Midbrain (tissue), 1 donor: ENCODE measurements at places on chromosomes 6 and 20.

DNA sequence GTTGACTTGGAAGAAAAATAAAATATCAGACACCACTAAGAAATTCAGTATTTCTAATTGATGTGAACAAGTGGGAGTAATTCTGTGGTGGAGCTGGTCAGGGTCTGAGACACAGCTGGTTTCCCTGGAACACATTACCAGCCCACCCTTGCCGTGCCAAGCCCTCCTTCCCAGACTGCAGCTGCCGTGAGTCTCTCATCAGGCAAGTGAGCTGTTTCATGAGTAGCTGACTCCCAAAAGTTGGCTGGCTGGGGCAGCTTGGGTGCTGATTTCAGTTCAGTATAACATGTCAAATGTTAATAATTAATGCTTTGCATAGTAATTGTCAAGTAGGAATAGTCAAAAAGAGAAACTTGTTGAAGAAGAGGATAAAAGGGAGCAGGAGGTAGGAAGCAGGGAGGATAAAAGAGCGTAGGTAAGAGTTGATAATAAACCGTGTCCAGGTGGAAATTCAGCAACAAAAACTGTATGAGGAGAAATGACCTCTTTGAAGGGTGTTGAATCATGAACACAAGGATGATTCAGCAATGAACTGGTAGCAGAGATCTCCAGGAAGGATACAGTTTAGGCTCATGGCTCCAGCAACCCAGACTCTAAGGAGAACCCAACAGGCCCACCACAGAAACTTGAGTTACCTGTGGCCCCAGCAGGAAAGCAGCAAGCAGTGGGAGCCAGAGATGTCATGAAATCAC, 110.9 kb upstream of the SSTR4 start:
- no peak for DNase-seq

DNA sequence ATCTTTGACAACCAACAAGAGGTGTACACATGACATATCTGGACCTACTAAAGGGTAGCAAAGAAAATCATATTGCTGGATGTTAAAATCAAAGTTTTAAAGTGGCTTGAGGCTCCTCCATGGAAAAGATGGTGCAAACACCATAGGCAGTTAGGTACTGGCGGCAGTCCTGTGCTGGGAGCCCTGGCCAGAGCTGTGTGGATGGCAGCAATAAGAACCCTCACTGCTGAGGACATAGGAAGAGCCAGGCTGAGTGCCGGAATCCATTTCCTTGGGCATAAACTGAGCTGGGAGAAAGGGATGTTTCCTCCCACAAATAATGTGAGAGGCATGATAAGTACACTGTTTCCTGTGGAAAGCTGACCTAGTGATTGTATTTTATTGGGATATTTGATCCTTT, 89.9 kb downstream of the ARID1B start:
- no peak for DNase-seq

DNA sequence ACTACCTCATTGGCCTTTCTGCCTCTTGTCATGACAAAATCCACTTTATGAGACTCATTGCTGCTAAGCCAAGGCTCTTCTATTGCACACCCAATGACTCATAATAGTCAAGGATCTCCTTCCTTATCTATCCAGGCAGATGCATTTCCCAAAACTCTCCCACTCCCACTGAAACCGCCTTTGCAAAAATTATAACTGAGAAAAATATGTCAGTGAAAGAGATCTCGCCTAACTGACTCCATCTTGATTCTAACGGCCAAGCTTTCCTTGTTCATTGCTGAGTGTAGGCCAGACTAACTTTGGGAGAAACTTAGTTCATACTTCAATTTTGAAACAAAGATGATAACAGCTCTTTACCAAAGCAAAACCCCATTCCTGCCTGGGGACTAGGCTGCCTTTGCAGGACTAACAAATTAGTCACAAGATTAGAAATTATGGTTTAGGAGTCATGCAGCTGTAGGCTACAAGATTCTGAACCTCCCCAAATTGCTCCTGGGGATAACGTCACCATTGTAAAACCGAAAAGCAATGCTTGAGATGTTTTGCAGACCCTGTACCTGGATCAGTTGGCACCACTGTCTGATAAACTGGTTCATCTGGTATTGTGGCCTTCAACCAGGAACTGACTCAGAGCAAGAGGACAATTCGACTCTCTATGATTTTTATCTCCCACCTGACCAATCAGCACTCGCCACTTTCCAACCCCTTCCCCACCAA, 47.1 kb downstream of the HAO1 start:
- DNase-seq: no peak

GRCh38 chr20:39751557-39752137, 789.5 kb downstream of the DHX35 start:
- no peak for DNase-seq

- DNase-seq: no peak
Measured at GRCh38 chr6:106162921-106163320, 76.8 kb downstream of the PRDM1 start.

GRCh38 chr20:50120935-50121693, 8.2 kb upstream of the UBE2V1 start:
- peak; percentile 75 for DNase-seq

DNA sequence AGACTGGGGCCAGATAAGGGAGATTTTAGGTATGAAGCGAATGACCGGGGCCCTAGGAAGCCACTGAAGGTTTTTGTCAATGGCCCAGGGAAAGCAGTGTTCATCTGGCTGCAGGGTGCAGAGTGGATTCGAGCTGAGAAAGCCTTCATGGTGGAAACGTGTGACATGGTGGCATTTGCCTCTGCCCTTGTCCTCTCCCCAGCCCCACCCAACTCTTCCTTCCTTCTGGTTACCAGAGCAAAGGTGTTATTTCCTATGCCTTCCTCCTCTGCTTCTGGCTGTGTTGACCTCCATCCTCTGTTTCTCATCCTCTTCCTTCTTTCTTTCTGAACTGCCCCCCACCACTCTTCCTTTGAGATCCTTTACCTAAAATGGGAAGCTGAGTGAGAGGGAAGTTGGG, 195.1 kb upstream of the SUPT3H start:
- no peak for DNase-seq

DNA sequence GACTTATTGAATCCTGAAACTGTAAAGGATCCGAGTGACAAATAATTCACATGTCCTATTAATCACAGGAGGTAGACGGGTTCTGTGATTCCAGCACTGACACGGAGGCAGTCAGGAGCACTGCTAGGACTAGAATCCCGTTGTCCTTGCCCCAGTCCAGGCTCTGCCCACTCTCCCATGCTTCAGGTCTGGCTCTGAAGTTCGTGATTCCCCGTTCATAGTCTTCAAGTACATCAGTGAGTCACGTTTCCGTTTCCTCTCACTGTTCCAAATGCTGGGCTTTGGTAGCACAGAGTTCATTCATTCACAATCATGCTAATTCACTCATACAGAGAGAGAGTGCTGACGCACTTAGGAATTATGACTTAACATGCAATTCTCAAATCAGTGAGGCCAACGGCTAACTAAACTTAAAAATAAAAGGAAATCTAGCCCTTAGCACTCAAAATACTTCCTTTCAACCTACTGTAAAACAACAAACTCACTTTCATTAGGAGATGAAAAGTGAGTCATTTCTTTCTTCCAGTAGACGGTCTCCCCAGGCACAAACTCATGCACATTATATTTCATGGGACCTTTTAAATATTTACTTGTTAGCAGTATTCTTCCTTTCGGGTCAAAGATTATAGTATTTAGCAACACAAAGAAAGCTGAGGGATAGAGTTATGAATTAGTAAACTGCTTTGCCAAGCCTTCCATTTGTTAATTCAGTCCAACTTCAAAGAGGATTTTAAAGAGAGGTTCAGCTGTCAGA, 94.0 kb upstream of the NHSL1 start:
- no peak for DNase-seq

DNA sequence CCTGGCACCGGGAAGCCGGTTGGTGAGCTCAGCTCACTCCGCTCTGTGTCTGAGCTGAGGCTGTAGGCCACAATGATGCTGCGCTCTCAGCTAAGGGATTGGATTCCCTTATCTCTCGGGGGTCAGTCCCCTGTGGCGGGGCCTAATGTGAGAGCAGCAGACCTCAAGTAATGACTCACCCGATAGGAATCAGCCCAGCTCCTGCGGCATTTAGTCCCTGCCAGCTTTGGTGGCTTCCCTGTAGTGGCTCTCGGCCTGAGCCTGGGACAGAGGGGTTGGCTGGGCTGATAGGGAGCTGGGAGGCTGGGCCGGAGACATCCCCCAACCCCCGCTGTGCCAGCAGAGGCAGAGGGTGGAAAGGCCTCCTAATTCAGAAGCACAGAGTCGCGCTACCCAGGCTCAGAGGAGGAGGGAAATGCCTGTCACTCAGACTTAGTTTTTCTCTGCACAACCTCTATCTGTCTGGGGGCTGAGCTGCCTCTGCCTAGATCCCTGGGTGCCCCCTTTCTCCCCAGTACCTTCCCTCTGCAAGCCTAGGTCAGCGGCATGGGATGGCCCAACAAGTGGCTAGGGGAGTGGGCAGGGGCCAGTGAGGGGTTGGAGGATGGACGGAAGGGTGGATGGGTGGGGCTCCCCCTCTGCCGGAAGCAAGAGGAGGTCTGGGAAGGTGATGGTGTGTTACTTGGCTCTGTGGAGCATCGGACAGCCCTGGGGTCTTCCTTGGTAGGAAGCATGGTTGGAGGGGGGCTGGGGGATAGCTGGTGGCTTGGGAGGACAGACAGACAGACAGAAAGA, 92.2 kb downstream of the CDH22 start:
- DNase-seq: no peak

- DNase-seq: no peak
Measured at GRCh38 chr6:63864061-63864460, 228.5 kb downstream of the PHF3 start.

DNA sequence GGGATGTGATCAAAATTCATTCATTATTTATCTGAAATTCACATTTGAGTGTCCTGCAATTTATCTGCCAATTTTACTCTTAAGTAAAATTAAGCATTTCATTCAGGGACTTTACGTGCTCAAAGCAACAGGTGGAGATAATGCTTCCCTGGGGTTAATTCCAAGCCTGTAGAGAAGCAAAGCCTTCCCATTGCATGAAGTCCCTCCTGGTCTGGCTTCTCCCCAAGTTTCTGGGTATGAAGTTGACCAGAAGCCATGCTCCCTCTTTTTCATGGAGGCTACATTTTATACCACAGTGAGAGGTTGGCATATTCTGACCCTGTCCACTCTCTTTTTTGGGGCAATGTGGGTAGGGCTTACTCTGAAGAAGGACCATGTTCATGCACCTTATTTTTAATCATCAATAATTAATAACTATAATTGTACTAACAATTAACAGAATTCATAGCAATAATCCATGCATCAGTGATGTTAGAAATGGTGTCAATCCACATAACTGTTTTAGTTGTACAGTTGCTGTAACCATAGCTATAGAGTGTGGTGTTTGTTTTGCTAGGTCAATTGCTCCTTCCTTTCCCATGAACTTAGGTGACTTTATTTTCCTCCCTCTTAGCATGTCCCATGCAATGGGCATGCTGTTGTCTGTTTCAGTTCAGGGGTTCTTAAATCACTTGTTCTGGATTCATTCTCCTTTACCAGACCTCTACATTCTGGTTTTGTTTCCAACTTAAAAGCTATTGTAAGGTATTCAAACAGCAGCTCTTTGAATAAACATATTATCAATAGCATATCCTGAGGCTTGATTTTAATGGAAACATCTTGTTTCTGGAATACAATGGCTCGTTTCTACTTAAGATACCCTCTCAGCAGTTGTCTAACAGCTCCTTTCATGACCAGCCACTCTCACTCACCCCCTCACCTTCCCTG, 1.5 kb downstream of the LAMA4 start:
- DNase-seq: no peak

- DNase-seq: no peak
Measured at GRCh38 chr6:49541210-49541724, 9.2 kb upstream of the C6orf141 start.
